ENCODE measurements at places on chromosomes 6 and 20.
A peak's percentile ranks its signal among the peaks of the same experiment; 100 is the strongest.

- no peak for DNase-seq
These were observed 14.3 kb upstream of the SERINC3 start for GRCh38 chr20:44536175-44536574.

DNA sequence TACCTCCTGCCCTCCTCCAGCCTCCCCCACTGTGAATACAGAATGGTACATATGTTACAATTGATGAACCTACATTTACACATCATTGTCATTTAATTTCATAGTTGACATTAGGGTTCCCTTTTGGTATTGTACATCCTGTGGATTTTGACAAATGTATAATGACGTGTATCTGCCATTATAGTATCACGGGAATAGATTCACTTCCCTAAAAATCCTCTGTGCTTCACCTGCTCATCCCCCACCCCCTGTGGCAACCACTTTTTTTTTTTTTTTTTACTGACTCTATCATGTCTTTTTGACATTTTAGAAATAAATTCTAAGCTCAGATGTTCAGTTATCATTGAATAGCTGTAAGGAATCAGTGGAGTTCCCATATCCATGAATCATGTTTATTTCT lies 30.4 kb downstream of the HECA start:
- no peak for DNase-seq

GRCh38 chr20:50256577-50256976 lies 65.9 kb downstream of the CEBPB start:
- no peak for DNase-seq

- no peak for DNase-seq
These were observed 103.5 kb upstream of the PTPRT start for GRCh38 chr20:43293068-43293786.

DNA sequence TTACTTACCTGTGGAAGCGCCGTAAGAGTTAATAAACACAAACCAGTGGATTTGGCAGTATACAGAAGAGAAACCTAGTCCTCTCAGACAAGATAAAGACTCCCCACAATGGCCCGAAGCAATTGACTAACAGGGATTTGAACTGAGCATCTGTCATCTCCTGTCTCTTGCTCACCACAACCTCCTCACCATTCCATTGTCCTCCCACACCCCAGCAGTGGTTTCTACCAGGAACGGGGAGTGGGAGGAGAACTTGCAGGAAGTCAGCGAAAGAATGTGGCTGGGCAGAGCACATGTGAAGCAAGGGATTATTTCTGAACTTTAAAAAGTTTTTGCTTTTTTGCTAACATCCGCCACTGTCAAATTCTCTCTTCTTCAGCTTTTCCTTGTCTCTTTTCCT lies 24.6 kb upstream of the TAAR1 start:
- DNase-seq, result no peak

- no peak for DNase-seq
These were observed 31.0 kb downstream of the E2F3 start for GRCh38 chr6:20432692-20433091.

- peak; percentile 52 for DNase-seq
These were observed 302.7 kb upstream of the ZFP64 start for GRCh38 chr20:52494244-52494643.

DNA sequence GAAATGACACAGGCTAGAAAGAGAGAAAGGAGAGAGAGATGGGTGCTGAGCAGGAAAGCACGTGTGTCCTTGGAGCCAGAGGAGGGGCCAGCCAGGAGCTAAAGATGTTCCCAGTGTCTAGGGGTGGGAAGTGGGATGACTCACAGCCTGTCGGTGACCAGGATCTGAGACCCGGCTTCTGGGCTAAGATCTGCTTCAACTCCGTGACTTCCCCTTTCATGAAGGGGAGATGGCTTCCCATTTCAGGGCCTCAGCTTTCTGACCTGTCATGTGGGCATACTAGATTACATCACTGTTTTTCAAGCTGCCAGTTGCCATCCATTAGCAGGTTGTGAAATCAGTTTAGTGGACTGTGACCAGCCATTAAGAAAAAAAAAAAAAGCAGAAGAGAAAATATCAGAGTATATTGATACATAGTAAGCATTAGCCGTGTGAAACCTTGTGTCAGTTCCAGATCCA lies 5.4 kb downstream of the TGM3 start:
- DNase-seq, result peak; percentile 39

DNA sequence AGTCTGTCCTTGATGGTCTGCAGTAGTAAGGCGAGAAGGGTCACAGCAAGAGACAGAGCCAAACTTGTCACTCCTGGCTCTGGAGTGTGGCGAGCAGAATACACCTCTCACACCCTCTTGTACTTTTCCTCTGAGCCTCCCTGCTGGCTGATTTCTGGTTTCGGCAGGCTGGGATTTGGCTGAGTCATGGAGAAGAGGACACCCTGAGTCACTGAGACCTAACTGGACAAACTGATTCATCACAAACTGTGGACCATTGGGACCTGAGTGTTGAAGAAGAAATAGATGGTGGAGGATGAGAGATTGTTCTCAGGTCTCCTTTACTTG lies 101.7 kb downstream of the F13A1 start:
- DNase-seq, result no peak

DNA sequence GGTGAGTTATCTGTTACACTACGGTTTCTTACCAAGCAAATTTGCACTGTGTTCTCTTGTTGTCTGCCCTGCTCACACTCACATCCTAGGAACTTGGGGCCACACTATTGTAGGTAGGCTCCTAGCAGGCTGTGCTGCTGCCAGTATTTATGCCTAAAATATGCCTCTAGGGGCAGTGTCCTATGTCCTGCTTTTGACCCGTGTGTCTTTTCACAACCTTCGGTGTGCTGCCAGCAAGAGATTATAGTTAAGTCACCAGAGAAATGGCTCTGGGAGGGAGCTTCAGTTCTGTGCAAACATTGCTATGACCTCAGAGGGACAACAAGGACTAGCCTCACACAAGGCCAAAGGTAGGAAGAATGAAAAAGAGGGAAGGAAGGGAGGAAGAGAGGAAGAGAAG lies 8.9 kb upstream of the TAAR5 start:
- DNase-seq, result no peak

DNA sequence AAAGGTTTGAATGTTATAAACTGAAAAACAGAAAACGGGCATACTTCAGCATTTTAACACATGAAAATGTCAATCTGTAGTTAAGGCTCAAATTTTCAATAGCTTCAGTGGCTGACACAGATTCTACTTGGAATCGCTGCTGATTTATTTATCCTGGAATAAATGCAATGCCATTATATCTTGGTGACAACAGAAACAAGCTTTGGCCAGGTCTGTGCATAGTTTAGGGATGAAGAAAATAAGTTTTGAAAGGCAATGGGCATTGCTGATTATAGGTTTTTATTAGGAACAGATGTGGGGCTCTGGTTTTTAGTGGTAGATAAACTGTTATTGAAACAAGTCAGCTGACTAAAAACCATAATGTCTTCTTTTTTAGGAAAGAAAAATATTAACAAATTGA lies 96.8 kb upstream of the SOX4 start:
- no peak for DNase-seq

DNA sequence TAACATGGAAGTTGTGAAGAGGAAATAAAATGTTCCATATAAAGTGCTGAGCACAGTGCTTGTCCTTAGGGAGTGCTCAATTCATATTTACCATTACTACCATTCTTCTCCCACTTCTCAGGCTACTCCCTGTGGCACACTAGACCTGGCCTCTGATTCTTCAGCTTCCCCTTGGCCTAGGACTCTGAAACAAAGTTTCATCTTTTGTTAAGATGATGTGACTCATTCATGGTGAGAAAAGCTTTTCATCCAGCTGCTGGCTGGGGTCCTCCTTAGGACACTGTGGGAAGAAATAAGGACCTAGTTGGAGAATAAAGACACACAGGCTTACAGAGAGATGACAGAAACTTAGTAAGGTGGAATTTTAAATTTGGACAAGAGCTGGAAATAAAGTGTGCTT lies 314.8 kb downstream of the CDC5L start:
- DNase-seq, result no peak

GRCh38 chr6:55868771-55869479 lies 6.5 kb downstream of the BMP5 start:
- DNase-seq, result no peak

GRCh38 chr6:33950891-33951889 lies 147.4 kb upstream of the MLN start:
- DNase-seq, result no peak

GRCh38 chr6:109428889-109429477 lies 11.4 kb downstream of the PPIL6 start:
- DNase-seq, result no peak

- DNase-seq, result no peak
These were observed 3.4 kb downstream of the TRIM10 start for GRCh38 chr6:30157581-30157980.

- no peak for DNase-seq
These were observed 32.6 kb upstream of the PCMTD2 start for GRCh38 chr20:64222851-64223525.

DNA sequence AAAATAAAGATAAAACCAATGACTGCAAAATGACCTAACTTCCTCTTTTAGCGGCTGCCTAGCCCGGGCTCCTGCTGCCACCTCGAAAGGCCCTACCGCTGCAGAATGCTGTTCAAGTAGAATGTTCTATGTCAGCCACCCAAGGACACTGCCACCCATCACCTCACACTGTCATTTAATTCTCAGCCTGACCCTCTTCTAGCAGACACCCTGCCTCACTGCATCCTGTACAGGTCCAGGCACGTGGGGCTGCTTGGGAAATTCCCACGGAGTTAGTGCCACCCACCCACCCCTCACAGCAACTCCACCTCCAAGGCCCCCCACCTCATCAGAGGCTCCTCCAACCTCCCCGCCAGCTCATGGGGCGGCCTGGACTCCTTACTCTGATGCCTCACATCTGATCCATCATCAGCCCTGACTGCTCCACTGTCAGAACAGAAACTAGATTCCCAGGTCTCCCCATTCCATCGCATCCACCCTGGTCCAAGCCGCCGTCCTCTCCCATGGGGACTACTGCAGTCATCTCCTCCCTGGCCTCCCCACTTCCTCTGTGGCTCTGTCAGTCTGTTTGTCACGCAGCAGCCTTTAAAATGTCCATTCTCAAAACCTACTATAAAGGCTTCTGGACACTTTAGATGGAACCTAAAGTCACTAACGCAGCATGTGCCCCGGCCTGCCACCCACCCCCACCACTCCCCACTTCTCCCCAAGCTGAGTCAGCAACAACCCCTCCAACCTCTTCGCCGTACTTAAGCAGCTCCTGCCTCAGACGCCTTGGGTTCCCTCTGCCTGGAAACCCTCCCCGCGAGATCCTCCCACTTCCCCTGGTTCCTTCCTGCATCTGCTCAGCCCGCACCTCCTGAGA lies 17.0 kb downstream of the NFATC2 start:
- peak; percentile 57 for DNase-seq

DNA sequence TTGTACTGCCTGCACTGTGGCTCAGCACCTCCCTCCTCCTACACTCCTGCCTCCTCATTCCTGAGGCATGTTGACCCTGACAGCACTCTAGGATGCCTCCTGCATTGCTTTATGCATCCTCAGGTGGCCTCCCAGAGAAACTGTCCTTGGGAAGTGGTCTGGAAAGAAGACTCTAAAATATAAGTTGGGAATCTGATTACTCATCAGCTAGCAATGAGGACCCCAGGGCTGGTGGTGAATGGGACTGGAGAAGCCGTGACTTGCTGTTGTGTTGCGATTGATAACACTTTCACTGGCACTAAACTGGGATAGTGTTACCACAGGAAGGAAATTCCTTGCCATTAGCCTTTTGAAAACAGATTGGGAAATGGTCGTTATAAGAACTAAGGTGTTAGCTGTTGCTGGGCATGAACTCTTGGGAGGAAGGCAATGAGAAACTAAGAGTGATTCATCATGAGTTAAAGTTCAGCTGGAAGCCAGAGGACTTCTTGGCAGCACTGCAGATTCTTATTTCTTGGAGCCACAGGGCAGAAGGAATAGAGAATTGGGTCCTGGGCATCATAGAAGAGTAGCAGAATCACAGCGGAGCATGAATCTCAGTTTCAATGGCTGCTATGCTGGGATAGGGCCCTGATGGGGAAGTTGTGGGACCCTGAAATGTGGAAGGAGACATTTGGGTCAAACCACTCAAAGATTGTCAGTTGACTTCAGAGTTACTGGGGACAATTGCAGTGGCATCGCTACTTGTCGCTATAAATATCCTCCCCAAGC lies 10.1 kb upstream of the SIRPD start:
- no peak for DNase-seq

DNA sequence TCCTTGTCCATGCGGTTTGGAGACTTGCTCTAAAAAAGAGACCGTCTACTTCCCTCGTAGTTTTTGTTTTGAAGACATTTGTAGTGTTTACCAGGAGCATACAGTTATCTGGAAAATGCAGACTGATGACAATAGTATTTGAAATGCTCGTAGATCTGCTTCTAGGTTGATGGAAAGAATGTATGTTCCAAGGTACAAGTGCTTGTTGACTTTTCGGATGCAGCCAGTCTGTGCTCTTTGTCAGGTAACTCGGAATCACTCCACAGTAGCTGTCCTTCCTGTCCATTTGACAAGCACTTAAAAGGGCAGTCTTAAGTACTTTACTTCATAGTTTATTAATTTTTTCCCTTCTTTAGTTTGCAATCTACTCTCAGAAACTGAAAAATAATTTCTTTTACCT lies 194.8 kb downstream of the ESR1 start:
- no peak for DNase-seq

- DNase-seq, result no peak
These were observed 8.4 kb downstream of the DTD1 start for GRCh38 chr20:18596270-18596669.

GRCh38 chr6:169141671-169142537 lies 111.7 kb downstream of the THBS2 start:
- no peak for DNase-seq

DNA sequence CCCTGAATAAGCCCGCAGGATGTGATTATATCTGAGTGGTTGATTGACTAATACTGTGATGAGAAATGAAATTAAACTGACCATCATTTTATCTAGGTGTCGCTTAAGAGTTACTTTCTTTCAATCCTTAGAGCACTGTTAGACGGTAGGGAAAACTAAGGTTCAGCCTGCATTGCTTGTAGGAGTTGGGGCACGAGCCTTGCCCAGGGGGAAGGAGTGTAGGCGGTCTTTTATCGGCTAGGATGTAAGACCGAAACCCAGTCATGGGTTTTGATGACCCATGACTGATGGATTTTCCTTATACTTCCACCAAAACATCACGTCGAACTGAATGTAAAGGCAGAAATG lies 392 bp upstream of the TASP1 start:
- DNase-seq, result no peak

GRCh38 chr6:152648105-152648504 lies 10.9 kb upstream of the SYNE1 start:
- no peak for DNase-seq

DNA sequence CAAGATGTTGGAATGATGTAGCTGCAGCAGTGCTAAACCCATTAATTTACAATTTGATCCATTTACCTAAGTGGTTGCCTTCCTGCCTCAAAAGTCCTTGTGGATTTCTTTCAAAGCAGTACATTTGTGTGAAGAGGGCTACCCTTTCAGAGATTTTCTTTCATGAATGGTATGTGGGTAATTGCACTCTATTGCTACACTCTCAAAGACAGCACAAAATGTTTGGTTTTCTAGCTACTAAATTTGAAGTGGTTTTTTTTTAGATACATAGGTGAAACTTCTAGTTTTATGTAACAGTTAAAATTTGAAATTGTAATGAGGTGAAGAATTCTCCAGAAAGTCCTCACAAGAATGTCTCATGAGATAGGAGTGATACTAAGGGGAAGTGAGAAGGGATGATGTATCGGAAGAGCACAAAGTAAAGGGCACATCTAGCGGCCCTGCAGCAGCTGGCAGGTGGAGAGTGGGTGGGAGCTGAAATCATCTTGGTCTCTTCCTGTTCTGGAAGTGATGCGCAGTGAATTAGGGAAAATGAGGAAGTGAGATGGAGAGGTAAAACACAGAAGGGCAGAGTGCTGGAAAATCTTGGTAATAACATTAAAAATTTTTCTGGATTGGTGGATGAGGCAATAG lies 236.8 kb upstream of the MAN1A1 start:
- DNase-seq, result no peak

- DNase-seq, result peak; percentile 62
These were observed 58.7 kb upstream of the SLC2A12 start for GRCh38 chr6:134111062-134111677.

All from CD4-positive, alpha-beta T cell treated with Interleukin-4 for 4 hours (primary cell).